ENCODE measurements at places on chromosomes 7 and 10.

DNA sequence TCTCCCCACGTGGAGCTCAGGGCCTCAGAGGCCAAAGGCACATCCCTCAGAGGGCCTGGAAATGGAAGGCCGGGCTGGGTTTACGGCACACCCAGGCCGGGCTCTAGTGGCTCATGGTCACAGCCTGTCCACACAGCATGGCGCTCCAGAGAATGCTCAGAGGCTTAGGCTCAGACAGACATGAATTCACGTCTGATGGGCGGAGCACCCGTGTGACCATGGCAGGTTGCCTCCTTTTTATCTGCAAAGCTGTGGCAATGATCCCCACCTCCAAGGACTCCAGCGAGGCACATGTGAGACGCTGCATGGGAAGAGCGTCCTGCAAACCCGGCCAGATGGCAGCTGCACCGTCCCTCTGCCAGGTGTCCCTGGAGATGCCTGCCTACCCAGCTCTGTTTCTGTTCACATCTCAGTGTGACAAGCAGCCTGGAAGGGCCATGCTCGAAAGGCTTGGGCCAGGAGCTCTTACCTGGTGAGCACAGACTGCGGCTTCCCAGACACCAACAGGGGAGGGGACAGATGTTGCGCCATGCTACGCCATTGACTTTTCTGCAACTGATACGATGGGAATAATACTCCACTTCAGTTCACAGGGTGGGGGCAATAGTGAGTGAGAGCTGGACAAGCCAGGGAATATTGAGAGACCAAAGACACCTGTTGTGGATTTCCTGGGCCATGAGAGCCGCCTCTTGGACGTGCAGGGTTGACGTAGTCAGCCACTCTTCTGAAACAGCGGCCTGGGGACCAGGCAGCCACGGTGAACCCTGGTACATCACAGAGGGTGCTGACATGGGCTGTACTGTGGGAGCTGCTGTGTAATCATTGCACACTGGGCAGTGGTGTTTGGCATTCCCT, 34.4 kb upstream of the FAM20C start:
- no peak for DNase-seq

DNA sequence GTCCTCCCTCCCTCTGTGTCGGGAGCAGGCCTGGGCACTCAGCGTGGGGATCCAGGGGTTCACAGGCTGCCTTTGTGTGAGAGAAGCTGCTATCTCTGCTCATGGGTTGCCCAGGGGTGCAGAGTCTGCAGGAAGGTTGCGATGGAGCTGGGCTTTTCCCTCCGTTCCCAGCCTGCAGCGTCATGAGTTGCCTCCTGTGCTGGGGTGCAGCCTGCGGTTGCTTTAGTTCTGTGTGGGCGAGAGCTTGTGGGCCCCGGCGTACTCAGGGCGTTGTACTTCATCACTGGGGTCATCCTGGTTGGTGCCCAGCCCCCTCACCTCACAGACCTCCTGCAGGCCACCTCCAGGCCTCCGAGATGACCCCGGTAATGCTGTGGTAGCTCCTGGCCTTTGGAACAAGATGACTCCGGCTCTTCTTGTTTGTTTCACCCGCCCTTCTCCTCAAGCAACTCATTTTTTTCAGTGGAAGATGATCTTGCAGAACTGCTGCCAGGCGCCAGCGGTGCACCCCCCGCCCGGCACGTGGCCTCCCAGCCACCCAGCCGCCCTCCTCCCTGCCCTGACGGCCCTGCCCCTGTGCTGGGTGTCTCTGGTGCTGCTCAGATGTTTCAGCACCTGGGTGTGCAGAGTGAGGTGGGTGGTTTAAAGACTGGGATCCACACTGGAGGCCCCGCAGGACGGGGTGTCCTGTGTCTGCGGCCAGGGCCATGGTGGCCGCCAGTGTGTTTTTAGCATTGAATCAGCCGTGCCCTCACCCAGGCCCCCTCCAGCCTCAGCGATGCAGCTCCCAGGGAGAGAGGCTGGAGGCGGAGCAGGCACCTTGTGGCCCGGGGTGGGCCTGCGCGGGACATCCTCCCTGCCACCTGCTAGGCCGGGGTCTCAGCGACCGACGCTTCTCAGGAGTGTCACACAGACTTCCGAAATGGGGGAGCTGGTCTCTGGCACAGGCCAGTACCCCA, 7.2 kb downstream of the AP5Z1 start:
- DNase-seq: no peak

DNA sequence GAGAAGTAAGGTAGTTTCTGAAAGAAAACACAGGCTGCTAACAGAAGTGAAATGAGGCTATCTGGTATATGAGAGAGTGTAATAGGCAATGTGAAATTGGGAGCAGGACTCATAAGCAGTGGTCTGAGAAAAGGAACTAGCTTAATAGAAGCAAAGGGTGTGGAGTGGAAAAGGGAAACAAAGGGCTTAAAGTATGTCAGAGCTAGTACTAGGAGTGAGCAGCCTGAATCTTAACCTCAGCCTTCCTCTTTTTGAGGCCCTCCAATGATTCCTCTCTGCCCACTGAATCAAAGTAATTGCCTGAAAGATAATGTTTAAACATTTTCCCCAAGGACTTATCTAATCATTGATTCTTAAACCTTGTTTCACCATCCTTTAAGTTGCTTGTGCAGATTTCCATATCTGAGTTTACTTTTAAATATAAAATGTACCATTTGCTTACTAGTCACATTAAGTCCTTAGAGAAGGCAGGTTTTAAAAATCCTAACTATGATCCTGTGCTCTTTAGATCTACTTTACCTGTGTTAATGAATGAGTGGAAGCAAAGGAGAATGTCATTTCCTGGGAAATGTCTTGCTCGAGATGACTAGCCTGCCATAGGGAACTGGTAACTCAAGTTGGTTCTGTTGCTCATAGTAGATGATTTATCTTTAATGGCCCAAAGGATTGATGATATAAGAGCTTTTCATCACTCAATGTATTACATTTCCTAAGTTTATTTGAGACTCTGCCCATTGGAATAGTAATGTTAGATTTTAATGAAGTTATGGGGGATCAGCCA, 155.0 kb downstream of the SKAP2 start:
- no peak for DNase-seq

DNA sequence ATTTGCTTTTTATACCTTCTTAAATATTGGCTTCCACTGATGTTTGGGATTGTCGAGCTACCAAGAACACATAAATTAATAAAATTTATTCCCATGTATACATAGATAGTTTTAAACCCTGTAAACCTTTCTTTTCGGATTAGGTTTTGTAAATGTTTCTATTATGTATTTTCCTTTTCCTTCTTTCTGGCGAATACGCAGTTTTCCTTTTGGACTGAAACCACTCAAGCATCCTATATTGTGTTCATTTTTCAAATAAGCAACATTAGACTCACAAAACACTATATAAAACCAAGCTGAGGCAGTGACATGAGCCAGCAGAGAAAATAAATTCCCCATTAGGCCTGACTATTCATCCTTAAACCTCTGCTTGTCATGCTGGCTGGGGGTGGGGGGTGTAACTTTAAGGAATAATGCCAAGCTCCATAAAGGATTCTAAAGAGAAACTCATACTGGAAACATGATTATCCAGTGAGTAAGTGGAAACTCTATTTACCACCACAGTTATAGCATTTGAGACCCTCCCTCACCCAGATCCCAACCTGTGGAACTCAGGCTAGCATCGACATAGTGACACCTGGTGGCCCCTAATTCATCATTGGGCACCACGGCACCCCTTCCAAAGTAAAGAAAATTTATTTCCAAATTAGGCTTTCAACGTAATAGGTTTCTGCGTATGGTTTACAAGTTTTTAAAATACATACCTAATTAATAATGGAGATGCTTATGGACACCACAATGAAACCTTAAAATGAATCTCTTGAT, 86.5 kb upstream of the CELF2 start:
- no peak for DNase-seq

GRCh38 chr10:45379891-45380540, 6.0 kb downstream of the ALOX5 start:
- no peak for DNase-seq

DNA sequence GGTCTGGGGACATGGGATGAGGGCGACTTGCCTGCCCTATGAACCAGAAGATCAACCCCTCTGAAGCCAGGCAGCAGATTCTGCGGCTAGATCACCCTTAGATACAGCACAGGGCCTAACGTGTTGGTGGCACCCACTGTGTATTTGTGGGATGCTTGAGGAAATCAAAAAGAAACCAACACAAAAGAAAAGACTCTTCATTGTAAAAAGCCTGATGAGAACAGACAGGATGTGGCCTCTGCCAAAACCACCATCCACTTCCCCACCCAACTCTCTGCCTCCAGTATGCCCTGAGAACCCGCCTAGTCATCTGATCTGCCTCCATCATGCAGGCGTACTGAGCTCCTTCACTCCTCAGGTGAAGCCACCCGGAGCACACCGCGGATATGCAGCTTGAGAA, 97.2 kb upstream of the INSYN2A start:
- peak; percentile 51 for DNase-seq

GRCh38 chr10:69734797-69735468, 66.8 kb upstream of the COL13A1 start:
- DNase-seq: peak; percentile 48

DNA sequence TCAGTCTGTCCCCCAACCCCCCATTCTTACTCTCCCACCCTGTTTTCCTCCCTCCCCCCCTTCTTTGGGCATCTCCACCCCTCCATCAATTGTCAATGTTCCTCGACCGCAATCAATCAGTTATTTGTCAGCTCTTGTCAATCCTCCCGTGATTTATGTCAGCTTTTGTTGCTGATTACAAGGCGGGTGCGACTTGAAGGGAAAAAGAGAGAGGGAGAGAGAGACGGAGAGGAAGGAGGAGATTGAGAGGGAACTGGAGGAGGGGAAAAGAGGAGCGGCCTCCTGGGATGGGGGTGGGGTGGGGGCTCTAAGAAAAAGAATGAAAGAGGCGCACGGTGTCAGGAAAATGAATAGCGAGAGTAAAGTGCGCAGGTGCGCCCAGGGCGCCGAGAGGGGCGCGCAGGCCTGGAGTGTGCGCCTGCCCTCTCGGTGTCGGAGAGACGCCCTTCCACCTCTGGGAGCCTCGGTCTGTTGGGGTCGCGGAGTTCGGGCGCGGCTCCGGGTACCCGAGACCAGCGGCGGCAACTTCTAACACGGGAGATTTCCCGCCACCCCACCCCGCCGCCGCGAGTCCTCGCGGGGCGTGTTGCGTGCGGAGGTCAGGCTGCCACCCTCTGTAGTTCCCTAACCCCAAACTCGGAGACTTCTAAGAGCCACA, 1.1 kb upstream of the ZNF503 start:
- peak; percentile 29 for DNase-seq

DNA sequence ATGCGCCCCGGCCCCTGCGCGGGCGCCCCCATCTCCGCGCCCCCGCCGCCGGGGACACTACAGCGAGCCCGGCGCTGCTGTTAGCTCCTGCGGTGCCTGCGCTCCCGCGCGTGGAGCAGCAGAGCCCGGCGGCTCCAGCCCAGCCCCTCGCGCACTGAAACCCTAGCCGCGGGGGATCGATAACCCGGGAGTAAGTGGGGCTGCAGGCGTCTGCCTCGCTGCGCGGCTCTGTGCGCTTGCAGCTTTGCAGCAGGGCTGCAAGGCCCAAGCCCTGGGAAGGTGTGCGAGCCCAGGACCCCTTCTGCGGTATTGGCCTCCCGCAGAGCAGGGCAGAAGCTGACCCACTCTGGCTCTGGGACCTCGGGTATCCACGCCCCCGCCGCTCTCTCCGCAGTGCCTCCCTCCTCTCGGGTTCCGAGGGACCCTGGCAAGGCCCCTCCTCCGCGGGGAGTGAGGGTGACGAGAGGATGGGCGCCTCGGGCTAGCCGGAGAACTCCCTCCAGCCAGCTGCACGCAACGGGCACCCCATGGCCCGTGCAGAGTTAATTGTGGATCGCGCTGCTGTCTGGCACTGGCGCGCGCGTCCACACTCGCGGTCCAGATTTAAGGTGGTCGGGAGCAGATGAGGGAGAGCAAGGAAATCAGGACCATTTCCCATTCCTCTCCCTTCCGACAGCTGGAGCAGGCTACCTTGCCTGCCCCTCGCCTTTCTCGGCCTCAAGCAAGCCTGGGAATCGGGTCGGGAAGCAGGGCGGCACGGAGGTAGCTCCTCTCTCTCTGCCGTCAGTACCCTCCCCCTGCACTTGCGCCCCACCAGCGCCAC, 2.1 kb downstream of the SHH start:
- DNase-seq: no peak

DNA sequence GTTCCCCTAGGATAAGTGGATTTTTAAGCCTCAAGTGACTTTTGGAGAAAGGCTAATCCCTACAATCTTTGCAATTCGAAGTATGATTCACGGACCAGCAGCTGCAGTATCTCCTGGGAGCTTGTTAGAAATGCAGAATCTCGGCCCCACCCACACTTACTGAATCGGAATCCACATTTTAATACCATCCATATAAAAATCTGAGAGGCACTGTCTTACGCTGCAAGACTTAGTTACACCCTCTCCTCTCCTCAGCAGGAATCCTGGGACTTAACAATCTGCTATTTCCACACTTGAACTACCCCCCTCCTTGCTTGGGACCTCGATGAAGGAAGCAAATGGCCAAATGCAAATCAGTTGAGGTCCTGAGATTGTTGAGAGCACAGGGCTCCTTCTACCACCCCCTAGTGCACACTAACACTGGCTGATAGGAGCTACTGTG, 21.0 kb downstream of the ITPRIP start:
- no peak for DNase-seq

DNA sequence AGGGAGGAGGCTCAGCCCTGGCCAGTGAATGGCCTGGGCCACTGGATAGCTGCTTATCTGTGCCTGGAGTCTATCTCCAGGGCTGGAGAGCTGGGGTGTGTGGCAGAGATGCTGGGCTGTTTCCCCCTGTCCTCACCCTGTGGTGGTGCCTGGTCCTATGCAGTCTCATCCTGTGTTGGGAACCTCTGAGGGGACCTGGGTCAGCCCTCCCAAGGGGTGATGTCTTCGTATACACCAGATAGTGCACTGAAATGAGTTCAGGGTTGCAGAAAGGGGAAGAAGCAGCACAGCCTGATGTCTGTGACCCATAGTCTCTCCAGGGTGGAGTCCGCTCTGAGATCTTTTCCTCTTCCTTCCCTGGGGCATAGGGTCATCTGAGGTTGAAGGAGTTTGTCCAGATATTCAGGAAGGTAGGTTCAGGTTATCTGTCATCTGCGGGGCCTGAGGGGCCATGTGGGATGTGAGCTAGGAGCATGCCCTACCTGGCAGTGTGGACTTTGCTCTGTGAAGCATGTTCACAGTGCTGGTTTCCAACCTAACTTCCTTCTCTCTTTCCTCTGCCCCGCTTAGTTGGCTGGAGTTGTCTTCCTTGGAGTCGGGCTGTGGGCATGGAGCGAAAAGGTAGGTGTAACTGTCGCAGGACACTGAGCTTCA, 33.4 kb upstream of the SH2D4B start:
- no peak for DNase-seq

- no peak for DNase-seq
Measured at GRCh38 chr7:16919440-16919839, 37.7 kb upstream of the AGR3 start.

DNA sequence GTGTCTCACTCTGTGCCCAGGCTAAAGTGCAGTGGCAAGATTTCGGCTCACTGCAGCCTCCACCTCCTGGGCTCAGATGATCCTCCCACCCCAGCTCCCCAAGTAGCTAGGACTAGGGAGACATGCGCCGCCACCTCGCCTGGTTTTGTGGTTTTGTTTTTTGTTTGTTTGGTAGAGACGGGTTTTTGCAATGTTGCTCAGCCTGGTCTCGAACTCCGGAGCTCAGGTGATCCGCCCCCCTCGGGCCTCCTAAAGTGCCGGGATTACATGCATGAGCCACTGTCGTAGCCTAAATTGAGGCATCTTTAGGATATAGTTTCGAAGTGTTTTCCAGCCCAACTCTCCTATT, 781 bp downstream of the ZNF727 start:
- DNase-seq: no peak

All from stimulated activated CD8-positive, alpha-beta memory T cell treated with anti-CD3 and anti-CD28 coated beads, Interleukin-4, amount 100 ng/mL, for 48 hours (primary cell).